Germinal center (tissue), 1 donor: ENCODE measurements at places on chromosomes 11 and 22.
A peak's percentile ranks its signal among the peaks of the same experiment; 100 is the strongest.

DNA sequence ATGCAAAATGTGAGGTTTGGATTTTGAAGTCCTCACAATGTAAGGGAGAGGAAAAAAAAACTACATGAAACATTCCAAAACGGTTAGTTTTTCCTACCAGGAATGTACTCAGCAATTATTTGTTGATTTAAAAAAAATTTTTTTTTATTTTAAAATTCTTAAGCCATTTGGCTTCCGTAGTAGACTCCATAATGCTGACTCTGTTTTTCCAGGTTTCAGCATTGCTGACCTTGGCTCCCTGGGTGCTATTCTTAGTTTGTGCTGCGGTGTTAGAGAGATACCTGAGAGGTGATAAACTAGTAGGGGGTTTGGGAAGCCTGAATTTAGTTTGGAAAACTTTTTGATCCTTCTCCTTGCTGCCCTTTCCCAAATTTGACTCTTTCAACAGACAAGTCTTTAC is 10.6 kb downstream of the STT3A start:
- DNase-seq: no peak

GRCh38 chr11:118930094-118930712 is 4.5 kb upstream of the BCL9L start:
- peak; percentile 88 for DNase-seq

- no peak for DNase-seq
Measured at GRCh38 chr11:101661559-101661958, 77.8 kb upstream of the TRPC6 start.

GRCh38 chr11:122706291-122707088 is 51.0 kb downstream of the UBASH3B start:
- DNase-seq: no peak

DNA sequence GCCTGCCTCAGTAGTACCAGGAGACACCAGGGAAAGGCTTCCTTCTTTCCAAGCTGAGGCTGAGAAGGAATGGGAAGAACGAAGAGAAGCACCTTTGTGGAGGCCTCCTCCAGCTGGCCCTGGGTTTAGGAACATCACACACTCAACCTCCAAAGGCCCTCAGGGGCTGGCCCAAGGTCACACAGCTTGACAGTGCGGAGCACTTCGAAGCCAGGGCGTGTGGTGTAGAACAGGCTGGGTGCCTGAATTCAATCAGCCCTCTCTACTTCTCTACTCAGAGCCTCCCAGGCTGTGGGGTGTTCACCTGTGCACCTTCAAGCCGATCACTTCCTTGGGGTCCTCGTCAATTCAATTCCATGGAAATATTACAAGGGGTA is 727 bp upstream of the CSDC2 start:
- DNase-seq: no peak

DNA sequence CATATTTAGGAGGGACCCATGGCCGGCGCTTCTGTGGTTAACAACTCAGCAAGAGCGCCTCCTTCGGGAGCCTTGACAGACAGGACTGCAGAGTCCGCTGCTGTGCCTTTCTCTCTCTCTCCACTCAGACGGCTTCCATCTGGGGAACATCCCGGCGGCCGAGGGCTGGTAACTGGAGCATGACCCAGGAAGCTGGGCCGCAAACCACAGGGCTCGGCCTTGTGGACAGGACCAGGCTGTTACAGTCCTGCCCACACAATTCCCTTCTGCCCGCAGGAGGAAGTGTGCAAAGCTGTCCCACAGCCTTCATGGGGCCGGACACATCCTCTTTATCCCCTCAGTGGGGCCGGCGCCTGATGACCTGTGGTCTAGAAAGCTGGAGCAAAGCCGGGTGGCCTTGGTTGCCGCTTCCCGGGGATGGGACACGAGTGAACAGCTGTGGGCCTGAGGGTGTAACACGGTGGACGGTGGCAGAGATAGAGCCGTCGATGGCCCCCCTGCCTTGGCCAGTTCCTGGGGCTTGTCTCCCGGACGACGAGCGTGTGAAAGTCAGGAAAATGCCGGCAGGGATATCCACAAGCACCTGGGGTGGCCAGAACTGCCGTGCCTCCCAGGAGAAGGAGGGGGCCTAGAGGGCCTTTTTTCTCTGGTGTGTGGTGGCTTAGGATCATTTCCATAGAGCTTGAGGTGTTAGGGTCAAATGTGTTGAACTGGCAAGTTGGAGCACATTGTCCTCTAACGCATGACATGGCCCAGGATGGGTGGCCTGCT is 50.1 kb downstream of the FBLN1 start:
- no peak for DNase-seq

GRCh38 chr11:44424841-44425240 is 114.9 kb upstream of the ALX4 start:
- DNase-seq: no peak

DNA sequence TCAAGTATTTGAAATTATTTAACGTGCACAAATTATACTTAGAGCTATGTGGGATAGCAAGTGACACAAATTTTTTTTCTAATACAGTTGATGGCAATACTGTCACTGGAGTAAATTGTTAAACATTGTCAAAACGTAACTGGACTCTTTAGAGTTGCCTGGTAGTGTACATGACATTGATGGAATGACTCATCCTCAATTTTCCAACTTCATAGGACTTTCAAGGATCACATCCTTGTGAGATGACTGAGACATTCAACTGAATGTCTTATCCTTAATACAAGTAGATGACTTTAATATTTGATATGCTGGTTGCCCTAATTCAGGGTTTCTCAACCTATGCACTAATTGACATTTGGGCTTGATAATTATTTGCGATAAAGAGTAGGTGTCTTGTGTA is 310.0 kb downstream of the SWAP70 start:
- DNase-seq: no peak

DNA sequence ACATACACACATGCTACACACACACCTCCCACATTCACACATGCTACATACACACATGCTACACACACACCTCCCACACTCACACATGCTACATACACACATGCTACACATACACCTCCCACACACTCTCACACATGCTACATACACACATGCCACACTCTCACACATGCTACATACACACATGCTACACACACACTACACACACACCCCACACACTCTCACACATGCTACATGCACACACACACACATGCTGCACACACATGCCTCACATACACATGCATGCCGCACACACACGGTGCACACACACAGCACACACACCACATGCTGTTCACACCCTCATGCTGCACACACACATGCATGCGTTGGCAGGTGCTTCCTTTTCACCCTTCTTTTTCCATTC is 495.4 kb downstream of the NTM start:
- DNase-seq: no peak

- no peak for DNase-seq
Measured at GRCh38 chr11:13896175-13896980, 66.1 kb upstream of the SPON1 start.

DNA sequence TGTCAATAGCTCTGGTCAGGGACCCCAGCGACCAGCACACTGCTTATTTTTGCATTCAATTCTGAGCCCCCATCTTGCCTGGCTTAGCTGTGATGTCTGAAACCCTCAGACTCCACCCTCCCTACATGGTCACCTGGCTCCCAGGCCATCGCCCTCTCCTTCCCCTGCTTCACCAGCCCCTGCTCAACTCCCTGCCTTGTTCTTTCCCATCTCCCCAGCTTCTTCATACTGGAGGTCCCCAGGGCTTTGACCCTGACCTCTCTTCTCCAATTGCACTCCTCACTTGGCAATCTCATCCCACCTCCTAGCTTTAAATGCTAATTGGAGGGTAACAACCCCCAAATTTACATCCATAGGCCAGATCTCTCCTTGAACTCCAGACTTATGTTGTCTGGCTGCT is 84.3 kb upstream of the GNAZ start:
- no peak for DNase-seq

DNA sequence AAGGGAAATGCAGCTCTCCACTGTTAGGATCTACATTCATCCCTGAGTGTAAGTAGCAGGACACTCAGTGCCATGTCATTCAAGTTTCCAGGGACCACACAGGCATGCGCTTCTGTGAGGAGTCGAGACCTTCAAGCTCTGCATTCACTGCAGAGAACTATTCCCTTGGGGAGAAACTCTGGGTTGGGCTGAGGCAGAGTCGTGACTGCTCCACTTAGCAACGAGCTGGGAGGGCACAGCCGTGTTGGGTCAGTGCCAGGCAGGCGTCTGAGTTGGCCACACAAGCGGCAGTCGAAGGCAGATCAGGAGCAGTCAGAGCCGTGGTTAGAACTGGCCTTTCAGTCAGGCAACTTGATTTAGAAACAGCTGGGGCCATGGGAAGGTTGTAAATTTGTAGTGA is 14.7 kb downstream of the MPEG1 start:
- DNase-seq: no peak

- DNase-seq: peak; percentile 28
Measured at GRCh38 chr11:96267496-96268032, 75.4 kb downstream of the MAML2 start.

DNA sequence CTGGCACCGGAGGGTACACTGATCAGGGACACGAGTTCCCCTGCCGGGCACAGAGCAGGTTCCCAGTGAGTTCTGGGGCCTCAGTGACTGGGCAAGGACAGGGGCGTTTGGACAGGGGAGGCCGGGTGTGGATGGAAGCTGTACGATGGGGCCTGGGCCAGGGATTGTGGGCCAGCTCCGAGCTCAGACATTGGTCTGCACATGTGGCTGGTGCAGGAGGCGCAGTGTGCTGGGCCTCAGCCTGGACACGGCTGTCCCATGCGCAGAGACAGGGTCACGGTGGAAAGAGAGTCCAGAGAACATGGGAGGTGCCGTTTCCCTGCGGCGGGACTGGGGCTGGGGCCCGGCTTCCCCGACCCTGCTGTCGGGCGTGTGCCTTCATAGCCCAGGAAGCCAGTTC is 60.7 kb downstream of the CDKN1C start:
- no peak for DNase-seq

GRCh38 chr22:25490896-25491295 is 73.6 kb upstream of the GRK3 start:
- no peak for DNase-seq

GRCh38 chr11:66509131-66509561 is 1.3 kb upstream of the BBS1 start:
- DNase-seq: no peak

DNA sequence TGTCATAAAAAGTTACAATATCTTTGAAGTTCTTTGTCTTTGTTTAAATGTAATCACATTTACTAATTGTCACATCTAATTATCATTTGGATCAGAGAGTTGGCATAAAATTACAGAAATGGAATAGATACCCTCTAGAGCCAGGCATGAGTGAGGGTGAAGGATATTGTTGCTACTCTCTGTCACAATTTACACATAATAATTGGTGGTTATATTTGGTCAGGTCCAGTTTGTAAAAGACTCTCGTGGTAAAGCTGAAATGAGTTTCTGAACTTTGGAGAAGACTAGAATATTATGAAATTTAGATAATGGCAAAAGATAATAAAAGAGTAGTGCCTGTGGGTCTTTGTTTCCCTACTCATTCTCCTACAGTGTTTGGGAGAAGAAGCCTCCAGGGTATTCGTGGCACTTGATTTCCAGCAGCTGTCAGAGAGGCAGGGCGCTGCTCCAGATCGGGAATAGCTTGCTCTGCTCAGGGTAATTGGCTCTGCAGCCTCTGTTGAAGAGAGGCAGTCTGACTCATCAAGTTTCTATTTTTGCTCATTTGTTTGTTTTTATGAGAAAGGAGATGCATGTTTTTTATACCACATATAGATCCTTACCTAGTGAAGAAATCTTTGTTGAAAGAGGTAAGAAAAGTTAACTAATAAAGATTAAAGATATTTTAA is 349.9 kb downstream of the CNTN5 start:
- no peak for DNase-seq

GRCh38 chr11:94007426-94007825 is 13.7 kb upstream of the HEPHL1 start:
- DNase-seq: no peak

- no peak for DNase-seq
Measured at GRCh38 chr22:50262973-50263617, 1.6 kb upstream of the MAPK12 start.

- no peak for DNase-seq
Measured at GRCh38 chr11:17328871-17329494, 22.6 kb upstream of the NCR3LG1 start.

- DNase-seq: no peak
Measured at GRCh38 chr11:35178067-35178805, 39.3 kb downstream of the CD44 start.

DNA sequence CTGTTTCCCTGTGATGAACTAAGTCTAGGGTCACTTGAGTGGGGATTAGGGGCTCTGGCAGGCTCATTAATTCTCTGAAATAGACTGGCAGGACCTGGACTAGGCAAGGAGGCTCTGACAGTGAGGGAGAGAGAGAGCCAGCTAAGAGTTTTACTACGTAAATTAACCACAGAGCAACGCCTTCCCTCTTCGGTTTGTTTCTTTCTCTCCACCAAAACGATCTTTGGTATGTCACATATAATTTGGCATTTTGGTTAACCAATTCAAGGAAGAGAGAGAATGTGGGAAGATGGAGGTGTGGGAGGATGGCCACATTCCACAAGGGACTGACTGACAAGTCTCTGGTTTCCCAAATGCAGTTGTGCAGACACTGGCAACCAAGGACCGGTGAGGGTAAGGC is 27.9 kb downstream of the ATG16L2 start:
- no peak for DNase-seq

DNA sequence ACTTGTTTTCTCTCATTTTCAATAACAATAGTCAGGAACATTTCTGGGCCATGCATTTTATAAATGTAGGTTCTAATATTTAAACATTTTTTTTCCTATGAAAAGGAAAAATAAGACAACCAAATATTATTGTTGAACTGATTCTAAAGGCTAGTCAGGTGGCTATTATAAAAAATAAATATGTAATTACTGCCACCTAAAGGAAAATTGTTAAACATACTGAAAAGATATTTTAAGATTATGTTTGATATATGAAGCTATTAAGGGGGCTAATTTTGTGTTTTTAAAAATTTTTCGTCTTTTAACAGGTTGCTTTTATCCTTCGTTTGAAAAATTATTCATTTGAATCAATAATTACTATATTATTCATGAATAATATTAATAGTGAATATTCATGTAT is 62.2 kb upstream of the FDX1 start:
- no peak for DNase-seq

DNA sequence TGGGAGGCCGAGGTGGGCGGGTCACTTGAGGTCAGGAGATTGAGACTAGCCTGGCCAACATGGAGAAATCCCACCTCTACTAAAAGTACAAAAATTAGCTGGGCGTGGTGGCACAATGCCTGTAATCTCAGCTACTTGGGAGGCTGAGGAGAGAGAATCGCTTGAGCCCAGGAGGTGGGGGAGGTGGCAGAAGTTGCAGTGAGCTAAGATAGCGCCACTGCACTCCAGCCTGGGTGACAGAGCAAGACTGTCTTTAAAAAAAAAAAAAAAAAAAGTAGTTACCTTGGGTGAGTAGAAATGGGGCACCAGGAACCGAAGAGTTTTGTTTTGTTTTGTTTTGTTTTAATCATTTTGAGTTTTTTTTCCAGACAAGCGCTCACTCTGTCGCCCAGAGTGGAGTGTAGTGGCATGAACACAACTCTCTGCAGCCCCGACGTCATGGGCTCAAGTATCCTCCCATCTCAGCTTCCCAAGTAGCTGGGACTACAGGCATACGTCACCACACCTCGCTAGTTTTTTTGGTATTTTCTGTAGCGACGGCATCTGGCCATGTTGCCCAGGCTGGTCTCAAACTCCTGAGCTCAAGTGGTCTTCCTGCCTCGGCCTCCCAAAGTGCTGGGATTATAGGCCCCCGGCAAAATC is 15.8 kb downstream of the THAP12 start:
- DNase-seq: no peak
